ENCODE measurements at places on chromosomes 12 and 14.

DNA sequence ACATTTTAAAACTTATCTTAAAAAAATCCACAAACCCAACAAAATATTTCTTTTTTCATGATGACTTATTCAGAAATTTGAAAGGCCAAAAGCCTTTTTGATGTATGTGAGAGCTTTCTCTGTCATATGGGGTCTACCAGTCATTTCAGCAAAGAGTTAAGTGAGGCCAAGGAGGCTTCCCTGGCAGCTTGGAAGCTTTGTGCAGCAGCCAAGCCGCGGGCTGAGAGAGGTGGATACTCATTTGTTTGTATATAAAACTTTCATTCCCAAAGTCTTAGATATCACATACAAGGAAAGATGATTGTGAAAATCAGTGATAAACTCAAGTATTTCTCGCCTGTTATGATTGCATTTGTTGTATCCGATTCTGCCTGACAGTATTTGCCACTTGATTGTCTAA is 48.5 kb upstream of the RNU6-8 start:
- DNase-seq = no peak

DNA sequence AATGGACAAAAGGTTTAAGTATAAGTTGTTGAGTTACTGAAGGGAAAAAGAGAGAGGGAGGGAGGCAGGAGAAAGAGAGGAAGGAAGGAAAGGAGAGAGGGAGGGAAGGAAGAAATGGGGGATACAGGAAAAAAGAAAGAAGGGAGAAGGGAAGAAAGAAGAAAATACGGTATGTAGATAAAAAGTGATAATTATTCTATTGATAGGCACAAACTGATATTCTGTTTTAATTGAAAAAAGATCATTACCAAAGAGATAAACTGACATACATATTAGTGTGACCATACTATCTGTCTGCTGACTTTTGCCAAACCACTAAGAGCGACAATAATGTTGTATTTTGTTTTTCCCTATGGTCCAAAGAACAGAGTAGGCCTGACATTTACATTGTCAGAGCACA is 154.5 kb downstream of the LRFN5 start:
- no peak for DNase-seq

DNA sequence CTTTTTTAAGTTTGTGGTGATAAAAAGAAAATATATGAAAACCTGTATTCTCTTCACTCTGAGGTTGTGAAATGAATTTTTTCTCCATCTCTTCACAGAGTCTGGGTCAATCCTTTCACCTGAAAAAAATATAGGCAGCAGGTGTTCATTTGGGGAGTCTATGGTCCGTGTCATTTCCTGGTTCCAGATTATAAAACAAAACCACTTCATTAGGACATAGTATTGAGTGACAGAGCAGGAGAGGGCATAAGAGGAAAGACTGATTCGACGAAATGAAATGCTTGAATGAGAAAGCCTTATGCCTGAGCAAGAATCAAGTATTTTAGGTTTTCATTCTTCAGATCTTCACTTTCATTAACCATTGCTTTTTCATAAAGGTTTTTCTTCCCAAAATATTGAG is 51.8 kb upstream of the NUAK1 start:
- DNase-seq = no peak

DNA sequence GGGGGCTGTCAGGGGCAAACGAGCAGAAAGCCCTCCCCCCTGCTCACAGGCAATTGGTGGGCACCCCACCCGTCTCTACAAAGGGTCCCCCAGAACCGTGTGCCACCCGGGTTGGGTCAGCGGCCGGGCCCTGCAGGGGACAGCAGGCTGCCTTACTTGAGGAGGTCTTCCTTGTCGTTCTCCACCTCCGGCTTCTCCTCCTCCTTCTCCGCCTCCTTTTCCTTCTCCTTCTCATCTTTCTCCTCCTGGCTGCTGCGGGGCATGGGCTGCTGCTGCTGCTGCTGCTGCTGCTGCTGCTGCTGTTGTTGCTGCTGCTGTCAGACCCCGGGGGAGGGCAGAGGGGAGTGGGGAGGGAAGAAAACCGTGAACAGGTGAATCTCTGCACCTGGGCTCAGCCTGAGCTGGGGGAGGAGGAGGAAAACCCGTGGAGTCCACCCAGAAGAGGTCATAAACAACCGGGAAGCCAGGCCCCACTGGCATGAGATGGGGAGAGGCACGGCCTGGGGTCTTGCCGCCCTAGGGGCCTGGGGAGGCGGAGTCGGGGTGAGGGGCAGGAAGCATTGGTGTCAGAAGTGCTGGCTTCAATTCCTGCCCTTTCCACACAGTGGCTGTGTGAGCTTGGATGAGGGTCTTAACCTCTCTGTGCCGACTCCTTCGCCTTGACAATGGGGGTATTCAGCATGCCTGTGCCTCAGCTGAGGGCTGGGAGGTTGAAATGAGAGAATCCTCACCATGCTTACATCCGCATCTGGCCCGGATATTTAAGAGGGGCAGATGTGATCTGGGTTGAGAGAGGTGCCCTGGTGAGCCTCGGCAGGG is 107.6 kb downstream of the RFLNA start:
- DNase-seq = no peak

- DNase-seq = peak; percentile 60
Observed at GRCh38 chr12:45518291-45519235, 210.9 kb upstream of the ARID2 start.

- no peak for DNase-seq
Observed at GRCh38 chr14:24911324-24912109, 138.4 kb downstream of the STXBP6 start.

GRCh38 chr12:116497051-116497591 is 62.1 kb upstream of the MAP1LC3B2 start:
- DNase-seq = no peak

DNA sequence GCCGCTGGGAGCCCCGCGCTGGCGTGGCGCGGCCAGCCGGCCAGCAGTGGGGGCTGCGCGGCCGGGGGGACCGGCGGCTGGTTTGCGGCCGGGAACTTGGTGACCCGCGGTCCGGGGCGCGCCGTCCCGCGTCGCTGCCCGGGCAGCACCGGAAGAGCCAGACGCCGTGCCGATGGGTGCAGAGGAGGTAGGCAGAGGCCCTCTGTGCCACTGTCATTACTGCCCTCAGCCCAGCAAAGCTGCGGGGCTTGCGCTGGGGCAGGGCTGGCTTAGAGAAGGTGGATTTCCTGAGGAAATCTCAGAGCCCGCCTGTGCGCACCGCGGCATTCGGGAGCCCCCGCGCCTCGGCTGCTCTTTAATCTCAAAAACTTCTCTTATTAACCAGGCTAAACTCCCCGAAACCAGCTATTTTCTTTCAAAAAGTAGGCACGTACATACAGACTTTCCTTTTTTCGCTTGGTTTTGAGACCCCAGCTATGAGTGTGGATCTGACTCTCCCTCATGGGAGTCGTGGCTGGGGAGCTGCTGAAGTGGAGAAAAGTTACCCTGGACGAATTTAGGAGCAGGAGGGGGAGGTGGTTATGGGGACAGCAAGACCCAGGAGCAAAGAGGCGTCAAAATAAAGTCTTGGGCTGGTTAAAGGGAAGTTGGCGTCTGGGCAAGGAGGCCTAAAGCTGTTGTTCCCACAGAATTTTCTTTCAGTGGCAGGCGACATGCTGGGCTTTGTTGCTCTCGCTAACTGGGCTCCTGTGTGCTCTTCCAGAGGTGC is 802 bp downstream of the SUSD6 start:
- peak; percentile 44 for DNase-seq

DNA sequence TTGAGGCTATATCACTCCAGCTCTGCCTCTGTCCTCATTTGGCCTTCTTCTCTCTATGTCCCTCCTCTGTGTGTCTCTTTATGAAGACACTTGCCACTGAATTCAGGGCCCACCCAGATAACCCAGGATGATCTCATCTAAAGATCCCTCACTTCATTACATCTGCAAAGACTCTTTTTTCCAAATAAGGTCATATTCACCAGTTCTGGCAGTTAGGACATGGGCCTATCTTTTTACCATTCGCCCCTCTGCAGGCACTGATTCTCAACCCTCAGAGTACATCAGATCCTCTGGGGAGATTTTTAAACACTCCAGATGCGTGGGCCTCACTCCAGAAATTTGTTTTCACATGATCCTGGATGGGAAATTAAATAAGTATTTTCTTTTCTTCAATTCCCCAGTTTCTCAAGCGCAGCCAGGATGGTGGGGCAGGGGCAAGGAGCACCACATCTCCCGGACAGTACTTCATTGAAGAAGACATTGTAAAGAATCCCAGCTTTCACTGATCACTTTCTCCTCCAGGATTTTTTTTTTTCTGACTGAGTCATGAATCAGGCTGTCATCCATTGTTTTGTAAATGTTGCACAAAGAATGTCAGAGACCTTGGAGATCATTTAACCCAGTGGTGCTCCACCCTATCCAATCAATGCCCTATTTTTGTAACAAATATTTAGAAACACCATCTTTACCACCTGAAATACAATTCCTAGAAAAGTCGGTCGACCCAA is 27.4 kb downstream of the CRACR2A start:
- no peak for DNase-seq

Measured in CD4-positive, alpha-beta T cell treated with Interleukin-4 for 1 hour (primary cell).